LHCN-M2 (cell line): ENCODE measurements at places on chromosomes 7 and 10. TPM values are rescaled to one million over a fixed set of nuclear protein-coding genes. Genes with fewer than 3 reads are reported as not detected.

The RAPGEF5 gene
- total RNA-seq, result under 0.01 and 0.06 TPM in 2 replicates

The AQP1 gene
- total RNA-seq, result 0.13 and 0.23 TPM in 2 replicates

The IRF5 gene
- total RNA-seq, result 0.19 and 0.75 TPM in 2 replicates

The TLL2 gene
- total RNA-seq, result 0.11 TPM in 1 of 2 replicates, not detected in the other

The OR13A1 gene
- not detected in 2 replicates for total RNA-seq

The OPN1SW gene
- total RNA-seq, result 1.7 and 2.1 TPM in 2 replicates

The CYP2C19 gene
- not detected in 2 replicates for total RNA-seq
